Activated CD4-positive, alpha-beta T cell treated with anti-CD3 and anti-CD28 coated beads, Interleukin-2, amount 50 U/mL, for 1 hour (primary cell): ENCODE measurements at places on chromosomes 2 and 18.

DNA sequence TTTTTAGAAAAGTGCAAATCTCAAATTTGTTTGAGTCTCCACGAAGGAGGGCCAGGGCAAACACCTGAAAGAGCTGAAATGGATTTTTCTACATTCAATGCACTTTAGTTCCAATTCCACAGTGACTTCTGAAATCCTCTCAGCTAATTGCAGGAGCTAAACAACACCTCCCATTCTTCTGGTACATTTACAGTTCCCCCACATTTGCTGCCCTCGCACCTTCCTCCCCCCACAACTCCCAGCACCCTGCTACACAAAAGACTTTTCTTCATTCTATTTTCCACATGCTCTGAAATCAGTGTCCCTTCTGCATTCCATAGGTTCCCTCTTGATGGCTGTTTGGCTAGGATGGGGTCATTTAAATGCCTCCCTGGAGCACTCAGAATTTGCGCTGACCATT is 5.9 kb upstream of the NPAS2 start:
- DNase-seq, result no peak

DNA sequence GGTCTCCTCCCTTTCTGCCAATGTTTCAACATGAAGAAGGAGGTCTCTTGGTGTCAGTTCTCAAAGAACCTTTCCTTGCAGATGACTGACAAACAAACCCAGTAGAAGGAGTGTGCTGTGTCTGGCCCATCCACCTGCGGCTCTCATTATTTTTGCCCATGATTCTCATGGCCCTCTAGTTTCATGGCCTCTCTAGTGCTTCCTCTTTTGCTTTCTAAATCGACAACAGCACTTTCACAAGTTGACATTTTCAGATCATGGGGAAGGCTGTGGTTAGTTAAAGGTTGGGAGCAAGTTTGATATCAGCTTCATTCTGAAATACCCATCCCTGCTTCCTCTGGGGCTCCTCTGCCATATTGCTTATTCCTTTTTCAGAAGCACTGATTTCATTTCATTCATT is 805.2 kb downstream of the SLC4A3 start:
- DNase-seq, result no peak

GRCh38 chr2:195238826-195239225 is 418.2 kb upstream of the SLC39A10 start:
- no peak for DNase-seq

DNA sequence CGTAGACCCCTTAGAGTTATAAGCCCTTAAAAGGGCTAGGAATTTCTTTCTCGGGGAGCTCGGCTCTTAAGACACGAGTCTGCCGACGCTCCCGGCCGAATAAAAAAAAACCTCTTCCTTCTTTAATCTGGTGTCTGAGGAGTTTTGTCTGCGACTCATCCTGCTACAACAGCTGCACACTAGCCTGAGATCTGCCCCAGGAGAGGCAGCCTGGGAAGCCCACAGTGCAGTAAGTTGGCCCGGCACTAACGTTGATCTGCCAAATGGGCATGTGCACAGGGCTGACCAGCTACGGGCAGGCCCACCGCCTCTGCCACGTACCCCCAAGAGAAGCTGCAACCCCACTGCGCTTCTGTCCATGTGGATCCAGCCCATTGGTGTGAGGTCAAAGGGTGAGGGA is 8.4 kb upstream of the LIMS2 start:
- DNase-seq, result no peak

DNA sequence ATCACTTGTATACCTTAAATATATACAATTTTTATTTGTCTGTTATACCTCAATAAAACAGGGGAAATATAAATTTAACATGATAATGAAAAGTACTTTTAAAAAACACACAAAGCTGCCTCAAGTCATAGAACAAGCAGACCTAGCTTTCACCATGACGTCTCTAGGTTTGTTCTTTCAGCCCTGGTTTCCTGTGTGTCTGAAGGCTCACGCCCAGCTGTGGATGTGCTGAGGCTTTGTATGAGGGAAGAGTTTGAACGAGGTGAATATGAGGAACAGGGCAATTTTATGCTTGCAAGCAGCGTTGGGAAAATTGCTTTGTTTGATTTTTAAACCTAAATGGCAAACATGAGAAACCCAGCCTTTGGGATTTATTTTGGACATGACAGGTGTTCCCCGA is 15.3 kb downstream of the SH3RF3 start:
- peak; percentile 51 for DNase-seq

GRCh38 chr2:137525641-137526190 is 438.6 kb upstream of the HNMT start:
- no peak for DNase-seq

DNA sequence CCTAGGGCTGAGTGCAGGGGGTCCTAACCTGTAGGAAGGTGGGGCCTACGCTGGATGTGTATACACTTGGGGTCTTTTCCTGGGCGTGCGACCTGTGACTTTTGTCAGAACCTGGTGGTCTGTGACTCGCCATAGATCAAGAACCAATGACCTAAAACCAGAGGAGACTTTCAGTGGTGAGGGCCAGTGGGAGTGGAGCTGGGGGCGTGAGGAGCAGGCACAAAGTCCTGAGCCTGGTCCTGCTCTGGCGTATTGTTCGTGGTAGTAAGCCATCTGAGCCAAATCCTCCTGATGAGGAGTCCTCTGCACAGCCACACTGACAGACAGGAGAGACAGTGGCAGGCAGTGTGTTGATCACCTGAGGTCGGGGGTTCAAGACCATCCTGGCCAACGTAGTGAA is 8.9 kb downstream of the INPP4A start:
- DNase-seq, result no peak

DNA sequence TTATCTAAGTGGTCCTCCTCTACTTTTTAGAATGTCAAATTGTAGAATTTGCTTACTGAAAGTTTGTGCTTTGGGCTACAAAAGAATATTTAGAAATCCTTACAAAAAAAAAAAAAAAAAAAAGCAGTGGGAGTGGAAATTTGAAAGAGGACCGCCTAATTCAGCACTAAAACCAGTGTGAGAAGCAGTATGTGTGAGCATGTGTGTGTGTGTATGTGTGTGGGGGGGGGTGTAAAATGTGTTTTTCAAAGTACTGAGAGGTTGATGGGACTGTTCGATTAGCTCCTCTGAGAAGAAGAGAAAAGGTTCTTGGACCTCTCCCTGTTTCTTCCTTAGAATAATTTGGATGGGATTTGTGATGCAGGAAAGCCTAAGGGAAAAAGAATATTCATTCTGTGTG is at the start of gene VIT:
Gene VIT, plus strand, starts transcription at position 175 of the 400 bp plus-strand sequence. CDS start 19,664 bp downstream, outside the sequence.
- DNase-seq, result no peak

GRCh38 chr2:118232796-118233195 is 144.5 kb downstream of the INSIG2 start:
- no peak for DNase-seq

DNA sequence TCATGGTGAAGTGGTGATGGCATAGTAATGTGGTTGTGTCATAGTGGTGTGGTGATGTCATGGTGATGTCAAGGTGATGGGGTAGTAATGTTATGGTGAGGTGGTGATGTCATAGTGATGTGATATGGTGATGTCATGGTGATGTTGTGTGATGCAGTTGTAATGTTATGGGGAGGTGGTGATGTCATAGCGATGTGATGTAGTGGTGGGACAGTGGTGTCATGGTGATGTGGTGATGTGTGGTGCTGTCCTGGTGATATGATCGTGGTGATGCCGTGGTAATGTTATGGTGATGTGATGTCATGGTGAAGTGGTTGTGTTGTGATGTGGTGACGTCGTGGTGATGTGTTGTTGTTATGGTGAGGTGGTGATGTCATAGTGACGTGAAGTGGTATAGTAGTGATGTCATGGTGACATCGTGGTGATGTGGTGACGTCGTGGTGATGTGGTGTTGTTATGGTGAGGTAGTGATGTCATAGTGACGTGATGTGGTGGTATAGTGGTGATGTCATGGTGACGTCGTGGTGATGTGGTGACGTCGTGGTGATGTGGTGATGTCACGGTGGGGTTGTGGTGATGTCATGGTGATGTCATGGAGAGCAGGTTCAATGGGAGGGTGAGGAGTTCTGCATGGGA is 242.7 kb upstream of the MYT1L start:
- no peak for DNase-seq

DNA sequence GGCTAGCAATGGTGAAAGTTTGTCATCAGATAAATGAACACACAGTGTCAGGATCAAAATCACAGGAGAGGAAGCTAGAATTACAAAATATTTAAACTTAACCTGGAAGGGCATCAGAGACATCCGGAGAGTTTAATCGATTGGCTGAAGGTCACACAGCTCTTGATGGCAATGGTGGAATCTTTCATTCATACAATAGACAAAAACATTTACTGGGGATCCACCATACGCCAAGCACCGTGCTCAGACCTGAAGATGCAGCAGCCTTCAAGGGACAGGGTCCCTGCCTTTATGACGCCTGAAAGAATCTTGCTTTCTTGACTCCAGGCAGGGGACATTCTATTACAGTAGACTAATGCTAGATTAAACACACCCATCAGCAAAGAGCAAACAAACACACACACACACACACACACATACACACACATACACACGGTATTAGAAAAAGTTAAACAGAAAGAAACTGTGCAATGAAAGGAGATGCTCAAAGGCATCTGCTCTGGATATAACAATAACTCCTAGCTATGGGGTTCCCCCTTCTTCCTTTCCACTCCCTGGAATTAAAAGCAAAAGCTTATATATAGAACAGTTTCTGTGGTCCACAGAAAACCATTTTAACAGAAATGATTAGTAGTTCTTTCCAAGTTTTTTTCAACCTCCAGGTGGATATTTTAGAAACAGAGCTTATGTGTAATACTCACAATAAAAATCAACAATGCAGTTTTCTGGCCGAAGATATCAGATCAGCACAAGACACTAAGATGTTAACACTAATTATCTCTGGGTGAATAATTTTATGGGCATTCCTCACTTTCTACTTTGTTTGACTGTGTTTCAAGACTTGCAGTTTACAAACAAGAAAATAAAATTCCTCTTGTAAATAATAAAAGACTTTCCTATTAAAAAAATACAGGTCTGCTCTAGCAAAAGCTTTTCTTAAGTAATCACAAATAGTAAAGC is 151.7 kb downstream of the ANKRD44 start:
- DNase-seq, result no peak

DNA sequence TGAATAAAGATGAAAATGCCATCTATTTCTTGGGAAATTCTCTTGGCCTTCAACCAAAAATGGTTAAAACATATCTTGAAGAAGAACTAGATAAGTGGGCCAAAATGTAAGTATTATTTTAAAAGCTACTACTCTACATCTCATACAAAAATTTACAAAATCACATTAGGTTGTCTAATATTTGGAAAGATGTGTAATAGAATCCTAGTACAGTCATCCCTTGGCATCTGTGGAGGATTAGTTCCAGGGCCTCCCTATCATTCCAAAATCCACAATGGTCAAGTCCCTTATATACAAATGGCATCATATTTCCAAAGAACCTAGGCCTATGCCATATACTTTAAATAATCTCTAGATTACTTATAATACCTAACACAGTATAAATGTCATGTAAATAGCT is 41.2 kb downstream of the KYNU start:
- DNase-seq, result no peak

GRCh38 chr2:60092781-60093180 is 460.7 kb downstream of the BCL11A start:
- DNase-seq, result no peak

DNA sequence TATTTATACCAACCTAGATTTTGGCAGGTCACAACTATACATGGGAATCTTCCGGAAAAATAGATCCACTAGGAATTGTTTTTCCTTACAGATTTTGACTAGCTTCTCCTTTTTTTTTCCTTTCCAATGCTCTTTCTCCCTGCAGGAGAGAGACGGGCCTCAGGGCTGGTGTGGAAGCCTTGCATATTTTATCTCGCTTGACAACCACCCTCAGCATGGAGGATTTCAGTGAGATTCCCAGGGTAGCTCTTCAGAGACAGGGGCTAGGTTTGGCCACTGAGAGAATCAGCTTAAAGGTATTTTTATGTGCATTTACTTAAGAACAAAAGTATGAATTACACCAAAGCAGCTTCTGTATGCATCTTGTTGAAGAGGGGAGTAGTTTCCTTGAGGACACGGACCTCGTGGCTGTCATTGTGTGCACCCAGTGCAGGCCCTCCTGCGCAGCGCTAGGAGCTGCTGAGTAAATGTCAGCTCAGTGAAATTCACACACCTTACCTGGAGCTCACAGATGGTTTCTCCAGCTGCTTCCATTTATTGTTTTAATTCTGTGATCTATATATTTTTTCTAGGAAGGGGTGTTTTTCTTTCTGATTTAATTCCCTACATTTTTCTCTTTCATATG is 54.4 kb downstream of the TRAPPC12 start:
- no peak for DNase-seq

DNA sequence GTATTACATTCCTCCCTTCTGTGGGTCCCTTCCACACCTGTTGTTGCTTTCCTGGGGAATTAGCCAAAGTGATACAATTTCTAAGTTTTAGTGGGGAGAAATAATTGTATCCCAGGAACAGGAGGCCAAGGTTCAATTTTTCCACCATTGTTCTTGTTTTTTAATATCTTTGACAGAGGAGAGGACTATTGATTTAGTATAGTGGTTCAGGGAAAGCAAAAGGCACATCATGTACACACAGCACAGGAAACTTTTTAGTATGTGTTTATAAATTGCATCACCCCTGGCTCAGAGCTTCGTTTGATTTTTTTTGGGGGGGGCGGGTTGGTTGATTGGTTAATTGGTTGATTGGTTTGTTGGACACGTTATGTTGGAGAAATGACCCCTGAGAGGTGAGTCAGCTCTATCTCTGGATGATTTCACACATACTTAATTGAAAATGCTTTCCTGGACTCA is 431.6 kb downstream of the PID1 start:
- no peak for DNase-seq

- DNase-seq, result no peak
Observed at GRCh38 chr2:162226836-162227235, 16.4 kb downstream of the FAP start.

GRCh38 chr18:8828300-8828699 is 122.9 kb downstream of the MTCL1 start:
- no peak for DNase-seq

DNA sequence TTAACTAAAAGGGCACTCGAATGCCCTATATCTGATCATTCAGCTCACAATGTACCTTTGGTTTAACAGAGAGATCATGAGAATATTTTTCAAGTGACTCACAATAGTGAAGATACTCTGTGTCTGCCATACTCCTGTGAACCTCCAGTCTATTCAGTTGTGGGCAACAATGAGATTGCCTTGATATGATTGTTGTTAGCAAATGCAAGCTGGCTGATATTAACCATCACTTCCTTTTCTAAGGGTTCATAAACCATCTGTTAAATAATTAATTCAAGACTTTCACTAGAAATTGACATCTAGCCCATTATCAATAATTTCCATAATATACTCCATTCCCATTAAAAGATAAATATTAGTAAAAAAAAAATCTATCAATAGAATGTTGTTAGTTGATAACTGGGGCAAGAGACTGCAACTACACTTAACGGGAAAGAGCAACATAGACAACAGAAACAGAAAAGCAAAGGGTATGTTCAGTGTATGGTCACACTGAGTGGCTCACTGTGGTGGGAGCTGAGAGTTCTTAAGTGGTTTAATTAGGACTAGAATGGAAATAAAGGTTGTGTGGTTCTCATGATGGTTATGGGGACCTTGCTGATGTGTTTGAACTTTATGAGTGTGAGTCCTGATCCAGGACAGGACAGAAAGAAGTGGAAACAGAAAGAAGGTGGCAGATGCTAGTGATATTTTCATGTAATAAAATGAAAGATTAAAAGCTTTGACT is 11.9 kb downstream of the IL18RAP start:
- no peak for DNase-seq
